ENCODE measurements at places on chromosomes 5 and 9. TPM values are rescaled to one million over a fixed set of nuclear protein-coding genes. Genes with fewer than 3 reads are reported as not detected.

Gene ENTPD8
- not detected for total RNA-seq

GRCh38 chr5:150502106-150502505, 5.8 kb upstream of the NDST1 start:
- no peak for DNase-seq

Gene SLC28A3
- 0.10 TPM for total RNA-seq

Gene QRFP
- total RNA-seq: not detected

DNA sequence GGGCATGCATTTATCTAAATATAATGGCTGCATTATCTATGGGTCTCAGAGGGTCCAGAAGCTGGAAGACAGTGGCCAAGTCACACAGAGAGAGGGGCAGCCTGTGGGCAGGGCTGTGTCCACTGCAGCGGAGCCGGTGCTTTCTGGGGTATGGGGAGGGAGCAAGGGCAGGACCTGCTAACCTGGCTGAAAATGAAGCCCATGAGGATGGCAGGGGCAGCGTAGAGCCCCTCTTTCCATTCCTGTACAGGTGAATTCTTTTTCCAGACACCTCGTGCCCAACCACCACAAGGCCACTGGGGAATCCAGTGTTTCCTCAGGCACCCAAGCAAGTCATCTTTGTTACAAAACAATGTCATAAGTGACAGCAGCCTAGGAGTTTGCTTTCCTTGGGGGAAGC, 305.9 kb upstream of the IRX4 start:
- peak; percentile 21 for DNase-seq

DNA sequence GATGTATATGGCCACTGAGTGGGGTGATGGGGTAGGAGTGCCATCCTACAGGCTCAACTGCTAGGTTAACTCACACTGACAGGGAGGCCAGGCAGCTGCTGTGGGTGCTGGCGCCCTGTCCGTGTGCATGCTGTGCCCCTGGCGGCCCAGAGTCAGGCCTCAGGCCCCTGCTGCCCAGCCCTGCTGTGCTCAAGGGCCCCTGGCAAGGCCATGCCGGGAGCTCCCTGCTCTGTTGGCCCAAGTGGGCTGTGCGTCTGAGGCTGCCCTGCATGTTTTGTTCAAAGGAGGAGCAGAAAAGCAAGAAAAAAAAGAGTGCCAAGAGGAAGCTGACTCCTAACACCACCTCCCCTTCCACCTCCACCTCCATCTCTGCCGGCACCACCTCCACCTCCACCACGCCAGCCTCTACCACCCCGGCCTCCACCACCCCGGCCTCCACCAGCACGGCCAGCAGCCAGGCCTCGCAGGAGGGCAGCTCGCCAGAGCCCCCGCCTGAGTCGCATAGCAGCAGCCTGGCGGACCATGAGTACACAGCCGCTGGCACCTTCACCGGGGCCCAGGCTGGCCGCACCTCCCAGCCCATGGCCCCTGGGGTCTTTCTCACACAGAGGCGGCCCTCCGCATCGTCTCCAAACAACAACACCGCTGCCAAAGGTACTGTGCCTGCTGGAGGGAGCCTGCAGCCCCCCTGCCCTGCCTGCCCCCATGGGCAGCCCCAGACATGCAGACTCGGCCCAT, 100.1 kb downstream of the PHF2 start:
- DNase-seq: peak; percentile 71

DNA sequence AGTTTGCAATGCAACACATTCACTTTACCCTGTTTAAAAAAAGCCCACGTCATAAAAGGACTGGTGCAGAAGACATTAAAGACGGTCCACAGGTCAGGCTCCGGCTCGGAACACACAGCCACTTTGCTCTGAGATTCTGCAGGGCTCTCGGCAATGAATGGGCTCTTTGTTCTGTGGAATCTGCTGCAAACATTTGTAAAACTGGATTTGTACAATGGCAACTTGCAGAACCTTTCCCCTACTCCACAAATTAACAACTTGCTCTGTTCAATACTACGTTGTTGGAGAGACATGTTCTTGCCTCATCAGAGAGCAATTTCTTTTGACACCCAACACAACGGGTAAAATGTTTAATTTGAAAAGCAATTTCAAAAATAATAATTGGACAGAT, 13.0 kb upstream of the NR5A1 start:
- no peak for DNase-seq

DNA sequence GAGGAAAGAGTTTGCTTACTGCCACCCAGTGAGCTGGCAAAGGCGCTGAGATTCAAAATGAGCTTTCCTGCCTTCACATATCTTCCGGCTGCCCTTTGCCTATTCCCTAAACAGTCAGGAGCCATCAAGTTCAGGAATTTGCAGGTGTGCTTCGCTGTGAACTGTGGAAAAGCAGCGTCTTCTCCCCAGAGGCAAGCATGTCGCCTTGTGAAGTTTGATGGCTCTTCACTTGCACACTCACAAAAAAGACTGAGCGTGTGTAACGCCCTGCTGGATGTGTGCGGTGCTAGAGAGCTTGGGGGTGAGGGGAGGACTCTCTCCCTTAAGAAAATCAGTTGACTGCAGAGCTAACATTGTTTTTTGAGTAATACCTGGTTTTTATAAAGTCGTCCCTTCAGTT, 288.7 kb downstream of the DOCK8 start:
- DNase-seq: no peak

Gene SLC6A3
- 0.23 TPM for total RNA-seq

Measured in aorta (tissue), 5 donors.